ENCODE measurements at places on chromosomes 6 and 20.

DNA sequence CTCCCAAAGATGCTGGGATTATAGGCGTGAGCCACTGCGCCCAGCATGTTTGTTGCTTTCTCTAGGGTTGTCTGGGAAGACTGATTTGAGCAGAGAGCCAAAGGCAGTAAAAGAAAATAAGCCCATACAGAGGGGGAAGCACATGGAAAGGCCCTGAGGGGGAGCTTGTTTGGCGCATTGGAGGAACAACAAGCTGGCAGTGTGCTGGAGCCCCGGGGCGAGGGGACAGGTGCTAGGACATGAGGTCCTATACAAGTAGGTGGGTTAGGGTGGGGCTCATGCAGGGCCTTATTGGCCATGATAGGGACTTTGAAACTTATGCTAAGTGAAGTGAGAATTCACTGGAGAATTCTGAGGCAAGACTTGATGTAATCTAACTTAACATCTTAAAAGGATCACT lies 35.3 kb downstream of the CD109 start:
- no peak for DNase-seq

GRCh38 chr6:35719830-35720733 lies 16.8 kb upstream of the ARMC12 start:
- DNase-seq, result no peak

DNA sequence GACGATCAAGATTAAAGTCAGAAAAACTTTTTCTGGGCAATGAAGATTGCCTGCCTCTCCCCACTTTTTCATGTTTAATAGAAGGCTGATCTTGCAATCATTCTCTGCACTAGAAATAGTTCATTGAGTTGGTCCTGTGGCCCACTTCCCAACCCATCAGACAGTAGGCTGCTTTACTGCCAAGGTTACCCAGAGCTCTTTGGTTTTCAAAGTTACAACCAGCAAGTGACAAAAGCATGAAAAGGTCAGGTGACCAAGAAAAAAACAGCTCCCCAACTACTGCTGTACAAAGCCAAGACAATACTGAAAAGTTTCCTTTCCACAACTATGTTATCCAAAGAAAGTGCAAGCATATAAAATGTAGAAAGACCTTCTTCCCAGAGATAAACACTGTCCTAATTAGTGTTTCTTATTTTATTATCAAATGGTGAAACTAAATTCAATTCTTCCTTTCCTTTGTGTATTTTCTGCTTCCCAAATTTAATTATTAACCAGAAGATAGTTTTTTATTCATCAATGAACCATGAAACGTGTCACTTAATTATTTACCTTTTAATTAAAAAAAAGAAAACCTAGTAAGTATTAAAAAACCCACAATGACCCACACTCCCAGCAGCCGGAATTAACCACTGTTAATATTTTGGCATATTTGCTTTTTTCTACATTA lies 16.6 kb downstream of the DNAAF9 start:
- DNase-seq, result no peak

DNA sequence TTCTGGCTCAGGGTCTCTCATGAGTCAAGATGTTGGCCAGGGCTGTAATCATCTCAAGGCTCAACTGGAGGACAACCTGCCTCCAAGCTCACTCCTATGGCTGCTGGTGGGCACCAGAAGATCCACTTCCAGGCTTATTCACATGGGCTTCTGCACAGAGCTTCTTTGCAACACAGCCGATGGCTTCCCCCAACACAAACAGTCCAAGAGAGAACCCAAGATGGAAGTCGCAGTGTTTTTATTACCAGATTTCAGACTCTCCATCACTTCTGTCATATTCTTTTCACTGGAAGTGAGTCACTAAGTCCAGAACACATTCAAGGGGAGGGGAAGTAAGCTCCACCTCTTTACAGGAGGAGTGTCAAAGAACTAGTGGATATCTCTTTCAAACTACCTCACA lies 75.5 kb downstream of the CD164 start:
- DNase-seq, result no peak

- no peak for DNase-seq
Observed at GRCh38 chr20:41357424-41358163, 9.0 kb downstream of the EMILIN3 start.

All from stimulated activated CD4-positive, alpha-beta T cell treated with anti-CD3 and anti-CD28 coated beads, Interleukin-1b, Interleukin-23, amount 100 ng/mL, for 24 hours (primary cell).